ENCODE measurements at places on chromosomes 3 and 15. TPM values are rescaled to one million over a fixed set of nuclear protein-coding genes. Genes with fewer than 3 reads are reported as not detected.

DNA sequence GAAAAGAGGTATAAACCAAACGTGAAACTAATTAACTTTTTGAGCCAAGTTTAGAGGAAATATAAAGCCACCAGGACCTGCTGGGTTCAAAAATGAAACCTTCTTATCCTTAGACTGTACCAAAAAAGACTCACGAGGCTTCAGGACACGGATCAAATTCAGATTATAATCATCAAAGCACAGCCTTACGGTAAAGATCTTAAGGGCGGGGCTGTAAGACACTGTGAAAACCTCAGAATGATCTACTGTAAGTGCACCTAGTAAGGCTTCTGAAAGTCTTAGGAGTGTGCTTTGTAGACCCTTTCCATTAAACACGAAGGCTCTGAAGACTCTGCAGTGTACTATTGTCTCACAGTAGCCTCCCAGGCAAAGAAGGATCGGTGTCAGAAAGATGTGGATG lies 26.8 kb downstream of the TARS3 start:
- no peak for DNase-seq

- DNase-seq: no peak
These were observed 33.5 kb upstream of the DCUN1D1 start for GRCh38 chr3:183013856-183014255.

GRCh38 chr3:38376098-38376816 lies 29.7 kb downstream of the XYLB start:
- no peak for DNase-seq

DNA sequence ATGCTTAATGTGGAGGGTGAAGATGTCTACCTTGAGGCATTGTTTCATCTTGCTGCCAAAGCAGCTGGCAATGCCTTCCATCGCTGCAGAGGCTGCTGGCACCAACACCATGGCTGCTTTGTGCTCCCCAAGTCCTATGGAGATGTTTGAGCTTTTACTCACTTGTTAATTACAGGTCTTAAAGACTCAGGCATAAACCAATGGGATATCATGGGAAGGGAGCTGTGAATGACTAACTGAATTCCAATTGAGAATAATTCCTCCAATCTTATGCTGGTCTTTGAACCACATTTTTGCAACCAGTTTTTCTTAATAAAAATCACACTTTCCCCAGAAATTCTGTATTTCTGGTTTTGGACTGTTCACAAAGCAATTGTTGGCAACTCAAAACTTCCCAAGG lies 762.0 kb downstream of the GBE1 start:
- DNase-seq: no peak

DNA sequence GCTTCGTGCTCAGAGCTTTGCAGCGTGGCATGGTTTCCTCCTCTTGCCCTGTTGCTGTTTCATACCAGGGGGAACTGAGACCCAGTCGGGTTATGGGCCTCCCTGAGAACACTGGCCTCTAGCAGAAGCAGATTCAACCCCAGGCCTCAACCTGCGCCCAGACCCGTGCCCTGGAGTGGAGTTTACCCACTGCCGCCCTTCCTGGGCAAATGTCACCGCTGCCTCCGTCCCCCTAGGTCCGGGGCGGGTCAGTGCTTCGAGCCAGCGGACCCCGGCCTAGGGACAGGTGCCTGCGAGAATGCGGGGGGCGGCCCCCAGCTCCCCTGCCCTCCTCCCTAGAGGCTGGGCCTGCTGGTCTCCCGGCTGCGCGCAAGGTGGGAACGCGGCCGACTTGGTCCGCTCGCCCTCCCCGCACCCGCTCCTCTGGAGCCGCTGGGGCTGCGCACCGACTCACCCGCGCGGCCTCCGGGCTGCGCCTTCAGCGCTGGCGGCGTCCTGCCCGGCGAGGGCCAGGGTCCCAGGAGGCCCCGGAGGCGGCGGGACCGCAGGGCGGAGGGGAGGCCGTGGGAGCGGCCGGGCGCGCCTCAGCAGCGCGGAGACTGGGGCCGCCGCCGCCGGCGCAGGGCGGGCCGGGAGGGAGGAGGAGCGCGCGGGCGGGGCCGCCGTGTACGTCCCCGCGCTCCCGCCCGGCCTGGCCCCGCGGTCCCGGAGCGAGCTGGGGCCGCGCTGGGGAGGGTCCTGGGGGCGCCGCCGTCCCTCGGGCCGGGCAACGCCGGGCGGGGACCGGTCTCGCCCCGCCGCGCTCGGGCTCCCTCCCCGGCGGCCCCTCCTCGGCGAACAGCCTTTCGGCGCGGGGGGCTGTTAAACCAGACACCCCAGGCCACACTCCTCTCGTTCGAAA lies at the start of gene PIGZ:
Gene PIGZ, minus strand, starts transcription at position 601 of the 901 bp plus-strand sequence. CDS start 16,802 bp downstream, outside the sequence.
- peak; percentile 44 for DNase-seq

- DNase-seq: no peak
These were observed 31.9 kb downstream of the STARD5 start for GRCh38 chr15:81291916-81292522.

DNA sequence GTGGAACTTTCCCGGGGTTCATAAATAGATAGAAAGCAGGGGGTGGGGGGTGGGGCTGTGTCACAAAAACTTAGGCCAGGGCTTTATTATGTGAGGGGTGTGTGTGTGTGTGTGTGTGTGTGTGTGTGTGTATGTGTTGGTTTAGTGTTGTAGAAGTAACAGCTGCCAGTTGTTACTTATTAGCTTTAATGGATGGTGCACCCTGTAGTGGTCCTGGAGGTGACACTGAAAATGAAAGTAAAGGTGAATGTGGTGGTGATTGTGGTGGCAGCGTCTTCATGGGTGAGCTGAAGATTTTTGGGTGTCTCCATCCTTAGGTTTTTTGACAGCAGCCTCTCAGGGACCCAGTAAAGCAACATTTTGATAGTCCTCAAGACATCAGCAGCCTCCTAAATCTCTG lies 449.9 kb downstream of the PDCD6IP start:
- DNase-seq: no peak

GRCh38 chr3:40332684-40333083 lies 23.2 kb downstream of the EIF1B start:
- DNase-seq: no peak

DNA sequence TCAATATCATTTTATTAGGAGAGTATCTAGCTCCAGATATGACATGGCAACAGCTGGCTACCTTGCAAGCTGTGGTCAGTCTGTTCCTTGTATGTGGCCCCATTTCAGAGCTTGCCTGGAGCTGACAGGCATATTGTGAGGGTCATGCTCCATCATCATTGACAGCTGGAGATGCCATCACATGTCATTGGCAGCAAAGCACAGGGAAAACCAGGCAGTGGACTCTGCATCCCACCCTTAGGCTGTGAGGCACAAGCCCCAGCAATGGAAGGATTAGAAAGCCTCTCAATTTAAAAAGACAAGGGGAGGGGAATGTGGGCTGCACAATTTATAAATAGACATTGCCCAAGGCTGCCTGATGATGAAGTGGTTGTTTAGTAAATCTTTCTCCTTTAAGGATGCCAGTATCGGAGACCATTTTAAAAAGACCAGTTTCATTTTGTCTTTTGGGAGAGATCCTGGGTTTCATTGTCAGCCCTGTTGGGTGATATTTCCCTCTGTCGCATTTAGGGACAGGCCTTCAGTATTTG lies 27.9 kb downstream of the LNP1 start:
- no peak for DNase-seq

GRCh38 chr3:169528289-169528688 lies 135.2 kb downstream of the MECOM start:
- DNase-seq: peak; percentile 26

GRCh38 chr3:56915966-56916586 lies 114.3 kb upstream of the ARHGEF3 start:
- DNase-seq: no peak

DNA sequence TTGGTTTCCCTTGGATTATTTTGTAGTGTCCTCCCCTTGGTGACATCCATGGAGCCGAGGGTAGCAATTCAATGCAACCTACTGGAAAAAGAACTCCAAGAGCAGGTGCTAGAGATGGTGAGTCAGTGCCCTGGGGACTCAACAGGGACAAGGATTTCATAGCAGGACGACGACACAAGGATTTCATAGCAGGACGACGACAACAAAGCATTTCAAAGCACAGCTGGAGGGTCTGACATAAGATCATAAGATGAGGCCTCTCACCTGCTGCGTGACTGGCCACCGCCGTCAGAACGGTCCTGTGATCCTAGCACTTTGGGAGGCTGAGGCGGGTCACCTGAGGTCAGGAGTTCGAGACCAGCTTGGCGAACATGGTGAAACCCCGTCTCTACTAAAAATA lies 22.5 kb downstream of the NRROS start:
- peak; percentile 44 for DNase-seq

DNA sequence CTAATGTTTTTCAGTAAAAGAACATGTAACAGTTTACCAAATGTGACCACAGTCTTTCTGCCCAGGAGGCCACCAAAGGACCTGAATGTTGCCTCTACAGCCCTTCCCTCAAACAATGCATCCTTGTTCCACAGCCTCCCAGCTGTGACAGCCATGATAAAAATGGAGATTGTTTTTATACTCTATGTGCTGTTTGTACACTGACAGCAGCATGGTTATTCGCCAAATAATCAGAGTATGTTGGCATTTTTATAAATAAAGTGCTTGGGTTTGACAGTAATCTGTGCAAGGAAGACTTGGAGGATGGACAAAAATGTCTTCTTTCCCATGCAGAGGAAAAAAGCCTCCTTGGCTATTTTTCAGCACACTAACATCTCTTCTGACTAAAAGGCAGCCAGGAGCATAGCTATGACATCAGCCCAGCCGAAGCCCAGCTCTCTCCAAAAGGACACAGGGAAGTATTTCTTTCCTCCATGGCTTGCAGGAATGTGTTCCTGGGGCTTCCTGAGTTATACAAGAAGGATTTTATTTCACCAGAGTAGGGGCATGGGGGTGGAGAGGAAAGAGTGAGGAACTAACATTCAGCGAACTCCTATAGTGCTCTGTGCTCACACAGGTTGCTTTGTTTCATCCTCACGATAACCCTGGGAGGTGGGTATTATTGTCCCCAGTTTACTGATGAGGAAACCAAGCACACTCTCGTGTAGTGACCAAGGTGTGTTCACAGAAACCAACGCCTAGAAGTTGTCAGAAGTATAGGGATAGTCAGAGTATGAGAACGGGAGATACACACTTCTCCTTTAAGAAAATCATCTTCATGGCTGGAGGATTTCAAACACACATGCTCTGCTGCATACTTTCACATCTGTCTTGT lies 339.7 kb downstream of the MECOM start:
- DNase-seq: peak; percentile 19

GRCh38 chr3:186514296-186515002 lies 29.7 kb downstream of the CRYGS start:
- DNase-seq: no peak

- no peak for DNase-seq
These were observed 167.9 kb downstream of the OSBPL10 start for GRCh38 chr3:31813197-31813596.

The ACAD11 gene
- total RNA-seq: 14.6 TPM

The CD200R1 gene
- total RNA-seq: not detected

The CFAP20DC gene
- not detected for total RNA-seq

The NR2F2 gene
- 37.8 TPM for total RNA-seq

The DCP1A gene
- total RNA-seq: 16.5 TPM

Data from M059J (cell line).